CD4-positive, alpha-beta T cell treated with Interleukin-6 at 100 ng/mL for 8 hours (primary cell): ENCODE measurements at places on chromosomes 5 and 9.

- peak; percentile 35 for DNase-seq
Measured at GRCh38 chr5:178839319-178839704, 20.4 kb upstream of the ZNF354B start.

GRCh38 chr9:38085308-38085707, 16.3 kb upstream of the SHB start:
- no peak for DNase-seq

DNA sequence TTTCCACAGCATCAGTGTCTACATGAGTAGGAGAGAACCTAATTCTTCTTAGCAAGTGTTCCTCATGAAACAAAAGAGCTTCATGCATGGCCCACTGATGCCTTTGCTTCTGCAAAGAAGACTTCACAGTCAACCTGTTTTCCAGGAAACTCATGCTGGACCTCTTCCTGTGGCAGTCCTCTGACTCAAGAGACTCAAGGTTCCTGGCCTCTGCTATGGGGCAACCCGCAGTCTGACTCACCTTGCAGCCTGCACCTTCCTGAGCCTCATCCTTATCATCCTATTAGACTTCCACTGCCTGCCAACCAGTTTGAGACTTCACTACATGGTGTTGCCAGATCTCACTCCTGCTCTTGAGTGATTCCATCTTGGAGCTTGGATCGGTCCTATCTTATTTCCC, 17.6 kb upstream of the AGGF1 start:
- DNase-seq: no peak

DNA sequence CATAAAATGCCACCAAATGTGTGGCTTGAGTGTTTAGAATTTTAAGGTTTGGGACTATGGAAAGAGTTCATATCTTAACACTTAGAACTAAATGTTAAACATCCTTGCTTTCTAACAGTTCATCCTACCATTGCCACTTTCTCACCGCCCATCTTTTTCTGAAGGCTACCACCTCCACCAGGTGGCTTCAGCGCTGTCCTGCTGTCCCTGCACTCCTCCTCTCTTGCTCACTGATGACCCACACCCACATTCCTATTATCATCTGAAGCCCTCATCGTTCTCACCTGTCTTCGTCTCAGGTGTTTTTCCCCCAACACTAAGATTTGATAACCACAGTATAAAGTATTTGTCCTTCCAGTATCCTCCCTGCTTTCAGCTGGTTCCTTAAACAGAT, 7.4 kb downstream of the MEGF10 start:
- DNase-seq: no peak

DNA sequence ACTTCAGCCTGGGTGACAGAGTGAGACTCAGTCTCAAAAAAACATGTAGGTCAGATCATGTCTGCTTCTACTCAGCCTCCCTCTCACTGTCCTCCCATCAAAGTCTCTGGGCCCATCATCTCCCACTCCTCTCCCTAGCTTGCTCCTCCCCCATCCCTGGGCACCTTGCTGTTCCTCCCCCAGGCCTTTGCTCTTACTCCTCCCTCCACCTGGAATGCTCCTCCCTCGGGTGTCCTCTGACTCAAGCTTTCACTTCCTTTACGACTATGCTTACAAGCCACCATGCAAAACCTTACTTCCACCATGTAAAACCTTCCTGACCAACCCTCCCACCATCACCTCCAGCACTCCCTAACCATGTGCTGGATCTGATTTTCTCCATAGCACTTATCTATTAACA, 51.5 kb downstream of the MTMR12 start:
- DNase-seq: no peak

DNA sequence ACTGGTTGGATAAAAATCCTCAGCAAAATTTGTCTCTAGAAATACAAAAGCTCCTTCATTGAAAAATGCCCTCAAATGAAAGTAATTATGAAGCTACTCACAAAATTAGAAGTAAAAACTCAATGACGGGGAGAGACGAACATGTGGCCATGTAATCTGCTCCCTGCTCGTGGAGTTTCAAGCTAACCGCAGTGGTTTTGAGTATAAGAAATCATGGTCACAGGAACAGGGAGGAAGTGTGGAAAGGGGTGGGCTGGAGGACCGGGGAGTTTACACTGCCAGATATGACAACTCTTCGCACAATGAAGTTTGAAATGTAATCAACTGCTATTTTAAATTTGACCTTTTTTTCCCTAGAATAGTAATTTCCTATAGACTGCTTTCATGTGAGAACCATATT, 765.4 kb upstream of the DMAC1 start:
- no peak for DNase-seq

DNA sequence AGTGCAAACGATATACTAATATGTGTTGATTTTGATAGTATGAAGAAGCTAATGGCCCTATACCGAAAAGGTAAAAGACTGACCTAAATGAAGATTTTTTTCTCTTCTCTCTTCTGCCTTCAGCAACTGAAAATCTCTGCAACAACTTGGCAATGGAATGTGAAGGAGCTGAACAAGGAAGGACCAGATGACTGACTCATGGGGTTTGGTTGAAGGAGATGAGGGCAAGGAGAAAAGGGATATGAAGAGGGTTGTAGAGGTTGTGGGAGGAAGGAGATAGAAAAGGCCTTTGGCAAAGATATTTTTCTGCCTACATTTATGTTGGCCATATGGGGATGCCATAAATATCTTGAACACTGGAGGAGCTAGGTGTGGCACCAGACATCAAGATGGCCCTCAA, 129.7 kb upstream of the CHD1 start:
- DNase-seq: no peak

DNA sequence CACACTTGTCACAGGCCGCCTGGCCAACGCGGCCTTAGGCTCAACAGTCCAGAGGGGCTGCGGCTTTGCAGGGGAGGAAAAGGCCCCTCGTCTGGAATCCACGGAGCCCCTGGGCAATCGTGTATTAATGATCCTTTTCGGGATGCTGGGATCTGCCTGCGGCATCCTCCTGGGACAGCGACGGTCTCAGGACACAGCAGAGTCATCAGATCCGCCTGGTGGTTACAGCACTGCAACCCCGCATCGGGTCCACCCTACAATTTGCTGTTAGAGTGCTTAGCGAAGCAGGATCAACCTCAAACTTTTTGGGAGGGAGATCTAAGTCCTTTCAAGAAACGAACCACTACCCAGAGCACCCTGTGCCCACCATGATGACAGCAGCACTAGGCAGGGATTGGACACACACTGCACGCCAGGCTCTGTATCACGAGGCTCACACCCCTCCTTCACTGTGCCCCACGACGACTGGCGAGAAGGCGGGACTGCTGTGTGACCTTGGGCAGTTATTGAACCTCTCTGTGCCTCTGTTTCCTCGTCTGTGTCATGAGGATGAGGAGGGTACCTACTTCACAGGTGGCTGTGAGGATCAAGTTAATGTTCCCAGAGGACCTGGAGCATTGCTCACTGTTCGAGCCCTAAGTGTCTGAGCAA, 100.4 kb upstream of the COL5A1 start:
- DNase-seq: no peak

GRCh38 chr5:10724781-10725507, 36.1 kb downstream of the DAP start:
- no peak for DNase-seq

DNA sequence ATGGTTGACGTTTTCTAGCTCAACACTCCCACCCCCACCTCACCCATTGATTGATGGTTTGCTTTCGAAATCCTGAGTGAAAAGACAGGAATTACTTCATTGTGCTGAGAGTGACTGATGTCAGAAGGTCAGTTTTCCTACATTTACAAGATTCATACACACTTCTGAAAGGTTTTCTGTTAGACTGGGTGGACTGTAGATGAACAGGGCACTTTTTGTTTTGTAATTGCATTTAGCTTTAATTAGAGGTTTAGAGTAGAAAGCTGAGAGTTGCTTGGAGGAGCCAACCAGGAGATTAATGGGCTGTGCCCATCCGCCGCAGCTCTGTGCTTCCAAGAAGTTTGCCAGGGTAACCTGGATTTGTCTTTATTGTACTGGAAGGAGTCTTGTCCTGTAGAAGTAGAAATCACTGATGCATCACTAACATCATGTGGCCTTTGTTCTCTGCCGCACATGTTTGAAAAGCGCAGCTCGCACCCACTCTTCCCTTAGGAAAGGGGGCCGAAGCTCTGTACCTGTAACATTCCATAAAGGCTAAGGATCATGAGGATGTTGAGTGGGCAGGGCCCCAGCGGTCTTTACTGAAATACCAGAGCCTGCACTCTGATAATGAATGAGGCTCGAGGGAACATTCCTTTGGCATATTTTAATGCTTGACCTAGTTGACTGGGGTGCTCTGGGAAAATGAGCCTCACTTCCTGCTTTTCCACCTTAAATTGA, 267.6 kb upstream of the DMRT1 start:
- no peak for DNase-seq

GRCh38 chr5:177529247-177530203, 12.8 kb upstream of the DDX41 start:
- no peak for DNase-seq

DNA sequence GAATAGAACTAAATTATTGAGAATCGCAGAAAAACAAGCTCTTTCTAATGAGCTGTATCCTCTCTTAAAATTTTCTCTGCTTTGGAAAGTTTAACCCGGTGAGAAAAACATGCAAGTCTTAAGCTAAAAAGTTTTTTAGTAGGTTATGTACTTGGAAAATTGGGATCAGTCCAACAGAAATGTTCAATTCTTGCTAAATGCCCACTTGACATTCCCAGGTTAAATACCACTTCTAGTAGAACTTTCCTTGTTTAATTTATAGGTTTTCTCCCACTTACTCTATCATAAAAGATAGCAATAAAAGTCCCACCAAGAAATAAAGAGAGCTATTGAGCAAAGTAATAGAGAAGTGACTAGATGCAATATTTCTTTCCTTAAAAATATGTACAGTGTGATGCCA, 157.1 kb downstream of the CCDC192 start:
- no peak for DNase-seq

DNA sequence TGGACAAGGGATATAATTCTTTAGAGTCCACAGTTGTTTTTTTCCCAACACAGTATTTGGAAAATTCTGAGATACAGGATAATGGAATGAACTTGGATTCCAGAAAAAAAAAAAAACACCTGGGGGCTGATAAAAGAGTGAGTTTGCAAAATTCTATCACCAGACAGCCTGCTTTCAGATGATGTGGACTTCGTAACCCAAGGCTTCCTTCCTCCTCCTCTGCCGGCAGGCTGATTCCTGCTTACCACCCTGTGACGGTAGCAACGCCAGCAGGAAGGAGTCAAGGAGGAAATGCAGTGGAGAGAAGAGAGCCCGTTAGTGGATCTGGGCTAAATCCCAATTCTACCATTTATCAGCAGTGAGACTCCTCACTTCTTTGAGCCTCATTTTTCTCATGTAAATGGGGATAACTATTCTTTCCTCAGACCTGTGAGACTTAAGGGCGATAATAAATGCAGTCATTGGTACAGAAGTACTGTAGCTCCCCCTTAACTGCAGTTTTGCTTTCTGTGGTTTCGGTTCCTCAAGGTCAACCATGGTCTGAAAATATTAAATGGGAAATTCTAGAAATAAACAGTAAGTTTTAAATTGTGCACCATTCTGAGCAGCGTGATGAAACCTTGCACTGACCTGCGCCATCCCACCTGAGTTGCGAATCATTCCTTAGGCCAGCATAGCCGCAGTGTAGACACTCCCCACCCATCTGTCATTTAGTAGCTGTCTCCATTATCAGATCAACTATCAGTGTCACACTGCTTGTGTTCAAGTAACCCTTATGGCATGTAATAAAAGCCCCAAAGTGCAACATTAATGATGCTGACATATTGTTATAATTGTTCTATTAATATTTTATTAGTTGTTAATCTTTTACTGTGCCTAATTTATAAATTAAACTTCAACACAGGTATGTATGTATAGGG, 71.4 kb downstream of the DCP2 start:
- no peak for DNase-seq

DNA sequence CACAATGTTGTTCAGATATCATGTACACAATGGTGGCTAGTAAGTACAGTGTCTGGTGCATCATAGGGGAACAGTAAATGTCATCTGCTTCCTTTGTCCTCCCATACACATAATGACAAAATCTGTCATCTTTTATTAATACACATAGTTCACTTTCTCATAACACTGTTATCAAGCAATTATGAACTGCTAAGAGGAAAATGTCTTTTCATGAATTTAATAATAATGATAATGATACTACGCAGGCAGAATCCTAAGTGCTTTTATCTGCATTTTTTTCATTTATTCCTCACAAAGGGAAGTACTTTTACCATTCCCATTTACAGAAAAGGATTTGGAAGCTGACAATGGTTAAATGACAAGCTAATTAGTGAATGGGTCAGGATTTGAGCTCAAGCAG, 35.7 kb downstream of the DPYSL3 start:
- no peak for DNase-seq

- DNase-seq: no peak
Measured at GRCh38 chr5:132825834-132826391, 4.5 kb downstream of the SHROOM1 start.

GRCh38 chr5:178423901-178424809, 166.0 kb downstream of the COL23A1 start:
- DNase-seq: no peak

DNA sequence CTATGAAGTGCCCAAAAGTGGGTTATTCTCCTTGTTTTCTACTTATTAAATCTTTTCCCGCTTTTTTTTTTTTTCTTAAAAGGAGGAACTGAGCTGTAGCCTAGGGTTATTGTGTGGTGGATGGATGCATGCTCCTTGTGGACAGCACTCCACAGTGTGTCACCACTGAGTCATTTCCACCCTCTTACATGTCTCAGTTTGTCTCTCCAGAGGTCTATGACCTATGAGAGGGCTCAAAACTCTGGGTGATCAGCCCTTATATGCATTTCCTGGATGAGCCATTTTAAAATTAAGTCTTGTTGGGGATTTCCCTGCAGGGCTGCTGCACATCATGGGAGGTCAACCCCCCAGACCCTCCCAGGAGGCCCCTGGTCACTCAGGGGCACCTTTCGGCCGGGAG, 102.2 kb upstream of the MOCS2 start:
- DNase-seq: no peak

GRCh38 chr9:77556396-77556795, 91.7 kb downstream of the GNA14 start:
- no peak for DNase-seq
